Activated naive CD8-positive, alpha-beta T cell treated with anti-CD3 and anti-CD28 coated beads for 36 hours (primary cell): ENCODE measurements at places on chromosomes 16 and 17. TPM values are rescaled to one million over a fixed set of nuclear protein-coding genes. Genes with fewer than 3 reads are reported as not detected.

DNA sequence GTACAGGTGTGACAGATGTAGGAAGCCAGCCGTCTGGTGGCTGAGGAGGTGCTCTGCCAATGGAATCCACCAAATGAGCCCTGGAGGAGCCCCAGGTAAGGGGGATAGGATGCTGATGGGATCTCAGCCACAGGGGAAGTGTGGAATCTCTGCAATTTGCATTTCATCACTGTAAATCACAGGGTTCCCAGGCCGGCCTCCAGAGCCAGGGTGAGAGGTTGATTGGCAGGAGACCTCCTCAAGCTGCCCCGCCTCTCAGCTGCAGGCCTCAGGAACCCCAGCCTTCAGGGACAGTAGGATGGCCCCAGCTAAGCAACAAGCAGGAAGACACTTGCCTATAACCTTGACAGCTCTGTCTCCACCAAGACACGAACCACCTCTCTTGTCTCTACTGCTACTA lies 39.4 kb downstream of the RTN4RL1 start:
- no peaks in the 10 kb centered on the region for H3K4me1 ChIP-seq
- H3K36me3 ChIP-seq = no peaks in the 10 kb centered on the region
- no peak overlapping the region for H3K4me3 ChIP-seq
- H3K27me3 ChIP-seq = no peaks in the 10 kb centered on the region
- H3K27ac ChIP-seq = no peak overlapping the region

Gene STAC2
- total RNA-seq = 0.20 TPM

Gene KRTAP17-1
- total RNA-seq = not detected

Gene ZP2
- not detected for total RNA-seq
